ENCODE measurements at places on chromosomes 4 and X.
A peak's percentile ranks its signal among the peaks of the same experiment; 100 is the strongest.

- no peak for DNase-seq
Observed at GRCh38 chrX:17547658-17548057, 172.7 kb downstream of the NHS start.

- DNase-seq: no peak
Observed at GRCh38 chr4:105232374-105232773, 85.7 kb downstream of the TET2 start.

GRCh38 chr4:4185528-4185927, 41.2 kb downstream of the OTOP1 start:
- DNase-seq: no peak

DNA sequence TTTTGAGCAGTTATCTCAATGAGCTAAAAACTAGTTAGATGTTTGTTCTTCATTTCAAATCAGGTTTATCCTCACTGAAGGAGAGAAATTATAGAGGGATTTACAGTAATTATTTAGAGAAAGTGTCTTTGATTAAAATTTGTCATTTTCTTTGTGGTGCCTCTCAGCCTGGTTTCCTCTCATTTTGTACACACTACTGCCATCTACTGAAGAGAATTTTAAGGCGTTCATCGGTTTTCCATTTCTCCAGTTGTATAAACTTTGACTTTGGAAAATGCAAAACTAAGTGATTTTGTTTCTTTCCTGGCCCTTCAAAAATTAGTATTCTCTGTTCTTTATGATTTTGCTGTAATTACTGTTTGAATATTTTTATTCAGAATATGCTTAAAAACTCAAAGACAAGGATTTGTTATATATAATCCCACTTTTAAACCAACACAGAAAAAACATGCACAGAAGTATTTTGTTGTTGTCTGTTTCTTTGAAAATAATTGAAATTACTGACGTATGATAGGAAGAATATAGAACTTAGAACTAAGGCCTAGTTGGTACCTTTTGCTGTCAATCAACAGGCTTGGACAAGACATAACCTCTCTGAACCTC, 34.4 kb upstream of the ANXA3 start:
- no peak for DNase-seq

GRCh38 chr4:97953171-97953941, 189.9 kb downstream of the STPG2 start:
- DNase-seq: no peak

DNA sequence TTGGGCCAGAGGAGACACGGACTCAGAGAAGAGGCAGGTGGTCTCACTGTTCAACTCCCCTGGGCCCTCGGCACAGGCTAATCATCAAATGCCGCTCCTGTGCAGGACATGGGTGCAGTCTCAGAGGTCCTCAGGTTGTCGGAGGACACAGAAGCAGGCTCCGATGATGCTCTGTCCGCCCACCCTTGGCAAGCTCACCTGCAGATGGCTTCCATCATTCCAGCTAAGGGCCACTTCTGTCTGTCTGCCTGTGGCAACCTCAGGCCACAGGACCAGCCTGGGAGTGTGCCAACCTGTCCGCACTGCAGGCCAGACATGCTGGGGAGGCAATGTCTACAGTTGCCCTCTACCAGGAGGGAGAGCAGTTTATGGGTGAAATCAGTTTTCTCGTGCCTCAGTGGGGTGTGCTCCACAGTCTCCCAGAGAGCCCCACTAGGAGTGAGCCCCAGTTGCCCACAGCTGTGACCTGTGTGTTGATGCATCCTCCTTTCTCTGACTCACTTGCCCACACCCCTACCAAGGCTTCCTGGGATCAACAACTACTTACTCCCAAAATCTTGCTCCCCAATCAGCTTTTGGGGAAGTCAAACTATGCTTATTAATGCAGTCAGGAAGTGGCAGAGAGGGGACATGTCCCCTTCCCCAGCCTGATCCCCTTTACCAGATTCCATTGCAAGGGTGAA, 55.9 kb downstream of the HTRA3 start:
- no peak for DNase-seq

DNA sequence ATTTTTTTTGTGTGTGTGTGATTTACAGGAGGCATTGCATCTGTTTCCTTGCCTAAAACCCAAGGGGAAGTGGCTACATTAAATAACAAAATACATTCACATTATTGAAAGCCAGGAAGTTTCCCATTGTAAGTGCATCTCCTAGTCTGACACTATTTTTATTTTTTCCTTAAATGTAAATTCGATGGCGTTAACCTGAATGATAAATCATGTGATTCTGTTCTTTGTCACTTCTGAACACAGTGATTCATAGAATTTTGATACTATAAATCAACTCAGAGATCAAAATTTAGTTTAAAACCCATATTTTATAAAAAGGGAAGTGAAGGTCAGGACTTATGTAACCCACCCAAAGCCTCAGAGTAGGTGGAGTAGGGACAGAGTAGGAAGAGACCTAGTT, 258.1 kb downstream of the GABRG1 start:
- no peak for DNase-seq

GRCh38 chrX:151697522-151697921, 2.3 kb downstream of the PRRG3 start:
- DNase-seq: no peak

DNA sequence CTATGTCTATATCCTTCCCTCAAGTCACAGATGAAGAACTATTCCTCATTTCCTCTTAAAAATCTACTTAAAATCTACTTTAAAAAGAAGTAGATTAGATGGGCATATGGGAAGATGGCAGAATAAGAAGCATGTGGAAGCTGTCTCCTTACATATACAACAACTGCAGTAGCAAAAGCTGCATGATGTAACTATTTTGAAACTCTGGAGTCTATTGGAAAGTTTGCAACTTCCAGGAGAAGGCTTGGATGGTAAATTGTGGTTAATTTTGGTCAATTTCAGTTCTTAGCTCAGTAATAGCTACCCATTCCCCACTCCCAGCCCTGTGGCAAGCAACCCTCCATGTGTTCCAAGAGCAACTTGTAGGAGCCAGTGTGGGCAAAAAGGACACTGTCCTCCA, 36.9 kb downstream of the MORC4 start:
- no peak for DNase-seq

GRCh38 chrX:15909605-15910004, 55.0 kb upstream of the AP1S2 start:
- DNase-seq: no peak

- peak; percentile 34 for DNase-seq
Observed at GRCh38 chr4:120071192-120071795, 4.6 kb upstream of the MAD2L1 start.

- DNase-seq: no peak
Observed at GRCh38 chrX:97102938-97103337, 219.2 kb downstream of the RPA4 start.

All from activated CD4-positive, alpha-beta T cell treated with anti-CD3 and anti-CD28 coated beads for 4 hours (primary cell).